ENCODE measurements at places on chromosomes 5 and 9.

DNA sequence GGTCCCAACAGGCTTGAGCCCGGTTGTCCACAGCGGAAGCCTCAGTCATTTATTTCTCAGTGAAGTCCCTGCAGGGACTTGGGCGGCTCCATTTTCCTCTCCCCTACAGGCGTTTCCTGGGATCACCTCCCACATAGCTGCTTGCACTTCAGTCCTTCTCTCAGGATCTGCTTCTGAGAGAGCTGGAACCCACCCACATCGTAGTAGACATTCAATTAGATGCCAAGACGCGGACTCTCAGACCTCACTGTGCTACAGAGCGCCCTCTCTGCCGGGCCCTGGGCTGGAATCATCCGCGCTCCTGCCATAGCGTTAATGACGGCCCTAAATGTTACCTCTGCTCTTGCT lies 54.0 kb upstream of the ROR2 start:
- DNase-seq = no peak

DNA sequence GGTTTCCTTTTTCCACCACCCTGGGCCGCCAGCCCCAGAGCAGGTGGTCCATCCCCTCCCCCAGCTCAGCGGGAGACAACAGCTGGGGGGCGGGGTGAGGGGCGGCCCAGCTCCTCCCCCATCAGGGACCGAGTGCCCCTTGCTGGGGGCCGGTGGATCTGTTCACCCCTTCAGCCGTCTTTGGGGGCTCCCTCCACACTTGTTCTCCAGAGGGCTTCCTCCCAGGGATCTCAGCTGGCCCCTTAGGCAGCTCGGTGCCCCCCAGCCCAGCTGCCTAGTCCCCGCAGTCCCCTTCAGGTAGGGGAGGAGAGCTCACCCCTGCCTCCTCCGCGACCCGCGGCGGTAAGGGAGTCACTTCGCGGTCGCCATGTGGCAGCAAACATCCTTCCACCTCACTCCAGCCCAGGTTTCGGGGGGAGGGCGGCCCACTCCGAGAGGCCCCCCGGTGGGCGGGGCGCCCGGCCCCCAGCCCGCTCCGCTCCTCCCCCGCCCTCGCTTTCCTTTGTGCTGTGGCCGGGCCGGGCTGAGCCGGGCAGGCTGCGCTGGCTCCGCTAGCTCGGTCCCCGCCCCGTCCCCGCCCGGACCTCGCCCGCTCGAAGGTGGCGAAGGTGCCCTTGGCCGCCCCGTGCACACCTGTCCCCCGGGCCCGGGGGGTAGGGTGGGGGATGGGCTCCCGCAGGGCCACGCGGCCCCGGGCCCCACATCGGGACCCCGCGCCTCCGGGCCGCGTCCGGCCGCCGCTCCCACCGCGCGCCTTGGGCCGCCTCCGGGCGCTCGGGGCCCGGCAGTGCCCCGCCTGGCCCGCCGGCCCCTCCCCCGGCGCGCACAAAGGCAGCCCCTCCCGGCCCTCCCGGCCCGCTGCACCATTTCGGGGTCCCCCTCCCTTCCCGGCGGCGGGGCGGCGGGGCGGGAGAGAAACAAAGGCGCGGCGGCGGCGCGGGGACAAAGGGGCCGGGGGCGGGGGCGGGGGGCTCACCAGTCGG lies 683 bp downstream of the DBN1 start:
- peak; percentile 43 for DNase-seq

DNA sequence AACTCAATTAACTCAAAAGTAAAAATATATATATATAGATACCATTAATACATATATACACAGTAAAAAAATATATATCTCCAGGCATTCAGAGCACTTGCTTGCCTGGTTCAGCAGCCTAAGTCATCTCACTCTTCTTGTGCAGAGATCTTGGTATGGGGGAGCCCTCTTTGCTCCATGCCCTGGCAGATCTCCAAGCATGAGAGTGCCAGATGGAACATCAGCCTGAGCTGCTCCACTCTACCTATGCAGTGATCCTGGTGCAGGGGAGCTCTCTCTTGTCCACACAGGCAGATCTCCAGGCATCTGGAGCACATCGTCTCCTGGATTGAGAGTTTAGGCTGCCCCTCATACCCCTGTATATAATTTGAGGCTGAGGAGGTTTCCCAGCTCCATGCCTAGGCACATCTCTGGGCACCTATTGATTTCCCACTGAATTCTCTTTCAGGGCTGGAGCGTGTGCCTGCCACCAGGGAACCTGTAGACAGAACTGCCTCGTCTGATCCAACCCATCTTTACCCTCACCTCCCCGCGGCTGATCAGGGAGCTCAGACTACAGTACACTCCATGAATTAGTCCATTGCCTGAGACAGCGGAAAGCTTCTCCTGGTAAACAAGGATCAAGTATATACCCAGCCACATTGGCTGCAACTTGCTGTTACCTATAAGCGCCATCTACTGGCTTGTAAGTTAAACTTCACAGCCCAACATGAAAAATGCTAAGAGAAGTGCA lies 342.4 kb upstream of the GRIA1 start:
- DNase-seq = no peak

DNA sequence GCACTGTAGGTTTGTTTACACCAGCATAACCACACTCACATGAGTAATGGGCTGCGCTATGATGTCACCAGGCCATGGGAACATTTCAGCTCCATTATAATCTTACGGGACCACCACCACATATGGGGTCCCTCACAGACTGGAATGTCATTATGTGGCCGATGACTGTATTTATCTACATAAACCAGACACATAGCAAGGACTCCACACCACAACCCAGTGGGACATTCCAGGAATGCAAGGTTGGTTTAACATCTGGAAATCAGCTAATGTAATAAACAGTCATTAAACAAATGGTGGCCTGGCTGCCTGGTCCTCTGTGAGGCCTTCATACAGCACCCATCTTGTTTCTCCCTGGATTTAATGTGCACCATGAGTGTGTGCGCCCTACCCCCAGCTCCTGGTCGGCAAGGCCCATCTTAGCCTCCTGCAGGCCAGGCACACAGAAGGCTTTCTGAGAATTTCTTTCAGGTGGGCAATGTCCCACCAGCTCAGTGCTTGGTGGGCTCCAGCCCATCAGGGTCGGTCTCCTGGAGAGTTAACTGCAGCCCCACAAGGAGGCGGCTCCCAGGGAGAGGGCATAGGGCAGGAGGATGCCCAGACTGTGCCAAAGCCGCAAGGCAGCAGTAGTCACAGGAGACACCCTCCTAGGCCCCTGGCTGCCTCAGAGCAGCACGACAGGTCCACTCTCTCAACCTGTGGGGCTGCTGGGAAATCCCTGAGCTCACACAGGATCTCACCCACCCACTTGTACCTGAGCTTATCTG lies 35.9 kb upstream of the SARDH start:
- DNase-seq = no peak

DNA sequence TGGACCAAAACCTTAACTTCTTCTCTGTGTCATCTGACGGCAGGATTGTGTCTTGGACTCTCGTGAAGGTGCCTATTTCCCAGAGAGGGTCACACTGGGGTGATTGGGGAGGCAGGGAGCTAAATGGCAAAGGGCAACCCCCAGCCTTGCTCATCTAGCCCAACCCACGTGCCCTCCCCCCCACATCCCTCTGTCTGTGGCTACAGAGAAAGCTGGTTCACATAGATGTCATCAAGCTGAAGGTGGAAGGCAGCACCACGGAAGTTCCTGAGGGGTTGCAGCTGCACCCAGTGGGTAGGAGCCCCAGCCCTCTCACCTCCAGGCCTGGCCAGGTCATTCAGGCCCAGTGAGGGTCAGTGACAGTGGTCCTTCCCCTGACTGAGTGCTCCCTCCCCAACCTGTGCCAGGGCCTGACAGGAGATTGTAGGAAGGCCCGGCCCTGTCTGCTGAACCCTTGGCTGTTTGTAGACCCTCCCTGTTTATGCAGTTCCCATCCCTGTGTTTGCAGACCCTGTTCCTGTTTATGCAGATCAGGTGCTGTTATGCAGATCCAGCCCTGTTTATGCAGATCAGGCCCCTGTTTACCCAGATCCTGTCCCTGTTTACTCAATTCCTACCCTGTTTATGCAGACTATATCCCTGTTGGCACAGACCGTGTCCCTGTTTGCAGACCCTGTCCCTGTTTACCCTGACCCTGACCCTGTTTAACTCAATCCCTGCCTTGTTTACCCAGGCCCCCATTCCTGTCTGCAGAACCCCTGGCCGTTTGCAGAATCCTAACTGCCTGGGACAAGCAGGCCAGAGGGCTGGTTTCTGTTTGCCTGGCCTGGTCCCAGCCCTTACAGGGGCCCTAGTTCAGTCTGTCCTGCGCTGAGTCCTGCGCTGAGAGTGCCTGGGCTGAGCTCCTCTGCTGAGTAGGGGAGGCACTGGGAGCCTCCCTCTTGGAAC lies 10.4 kb downstream of the ENHO start:
- DNase-seq = no peak

- no peak for DNase-seq
Observed at GRCh38 chr5:38806775-38807258, 39.0 kb upstream of the OSMR start.

GRCh38 chr5:10406651-10407050 lies 35.0 kb upstream of the ROPN1L start:
- no peak for DNase-seq

DNA sequence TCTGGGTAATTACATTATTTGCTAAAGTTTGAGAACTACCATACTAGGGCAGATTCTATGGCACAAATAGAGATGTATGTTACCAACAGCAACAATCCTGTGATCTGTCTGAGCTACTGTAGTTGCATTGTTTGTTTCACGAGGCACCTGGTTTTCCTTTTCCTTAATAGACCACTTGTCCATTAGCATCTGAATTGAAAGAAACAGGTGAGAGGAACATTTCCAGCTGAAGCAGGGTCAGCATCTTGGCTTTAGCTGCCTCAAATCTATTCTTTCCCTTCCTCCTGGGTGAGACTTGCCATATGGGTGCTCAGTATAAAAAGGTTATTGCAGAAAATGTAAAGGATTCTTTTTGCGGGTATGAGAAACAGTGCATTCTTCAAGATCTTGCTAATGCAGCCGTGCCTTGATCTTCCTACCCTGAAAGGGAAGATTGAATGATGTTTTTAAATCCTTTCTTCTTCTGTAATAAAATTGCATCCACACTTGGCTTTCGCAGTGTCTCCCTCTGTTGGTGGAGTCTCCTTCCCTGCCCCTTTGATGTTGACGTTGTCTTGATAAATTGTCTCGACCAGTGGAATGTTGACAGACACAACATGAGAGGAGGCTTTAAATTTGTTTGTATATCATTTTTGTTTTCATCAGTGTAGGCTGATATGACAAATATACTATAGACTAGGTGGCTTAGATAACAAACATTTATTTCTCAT lies 118.0 kb upstream of the BRINP1 start:
- no peak for DNase-seq

- no peak for DNase-seq
Observed at GRCh38 chr5:148855249-148856008, 29.0 kb downstream of the ADRB2 start.

GRCh38 chr5:177133853-177134696 lies 502 bp downstream of the NSD1 start:
- peak; percentile 37 for DNase-seq

DNA sequence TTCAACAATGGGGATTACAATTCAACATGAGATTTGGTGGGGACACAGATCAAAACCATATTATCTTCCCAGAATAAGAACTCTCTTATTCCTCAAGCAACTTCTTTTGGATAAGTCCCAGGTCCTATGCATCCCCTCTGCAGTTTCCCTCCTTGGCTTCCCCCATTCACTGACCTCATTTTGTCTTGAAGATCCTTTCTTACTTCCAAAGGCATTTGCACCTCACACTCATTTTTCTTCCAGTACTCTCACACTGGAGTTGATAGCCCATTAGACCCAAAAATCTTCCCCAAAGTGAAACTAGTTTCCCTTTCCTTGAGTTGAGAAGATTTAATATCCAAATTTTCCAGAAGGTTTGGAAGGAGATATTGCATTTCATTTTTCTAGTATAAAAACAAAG lies 178.0 kb upstream of the DAPK1 start:
- no peak for DNase-seq

DNA sequence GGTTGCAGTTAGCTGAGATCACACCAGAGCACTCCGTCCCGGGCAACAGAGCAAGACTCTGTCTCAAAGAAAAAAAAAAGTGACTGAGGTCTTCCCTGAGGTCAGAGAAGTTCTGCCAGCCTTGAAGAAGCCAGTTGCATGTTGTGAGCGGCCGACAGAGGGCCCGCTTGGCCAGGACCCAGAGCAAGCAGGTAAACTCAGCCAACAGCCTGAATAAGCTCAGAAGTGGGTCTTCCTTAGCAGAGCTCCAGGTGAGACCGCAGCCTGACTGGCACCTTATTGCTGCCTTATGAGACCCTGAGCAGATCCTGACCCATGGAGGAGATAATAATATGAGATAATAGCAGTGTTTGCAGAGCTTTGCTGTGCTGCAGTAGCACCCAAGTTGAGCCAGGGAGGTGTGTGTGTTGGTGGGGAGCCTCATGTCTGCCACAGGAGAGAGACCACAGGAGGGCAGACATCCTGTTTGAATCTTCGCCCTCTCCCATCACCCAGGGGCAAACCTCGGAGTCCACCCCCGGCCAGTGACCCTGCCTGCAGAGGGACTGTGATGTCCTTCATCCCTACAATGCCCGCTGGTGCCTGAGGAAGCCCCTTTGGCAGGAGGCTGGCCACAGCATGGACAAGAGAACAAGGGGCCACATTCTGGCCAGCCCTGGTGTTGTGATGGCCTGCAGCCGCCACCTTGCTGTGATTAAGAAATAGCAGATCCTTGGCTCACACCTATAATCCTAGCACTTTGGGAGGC lies 10.8 kb upstream of the BARX1 start:
- DNase-seq = no peak

GRCh38 chr5:57754616-57755015 lies 272.0 kb upstream of the ACTBL2 start:
- no peak for DNase-seq

GRCh38 chr9:22590336-22591033 lies 143.9 kb downstream of the DMRTA1 start:
- no peak for DNase-seq

DNA sequence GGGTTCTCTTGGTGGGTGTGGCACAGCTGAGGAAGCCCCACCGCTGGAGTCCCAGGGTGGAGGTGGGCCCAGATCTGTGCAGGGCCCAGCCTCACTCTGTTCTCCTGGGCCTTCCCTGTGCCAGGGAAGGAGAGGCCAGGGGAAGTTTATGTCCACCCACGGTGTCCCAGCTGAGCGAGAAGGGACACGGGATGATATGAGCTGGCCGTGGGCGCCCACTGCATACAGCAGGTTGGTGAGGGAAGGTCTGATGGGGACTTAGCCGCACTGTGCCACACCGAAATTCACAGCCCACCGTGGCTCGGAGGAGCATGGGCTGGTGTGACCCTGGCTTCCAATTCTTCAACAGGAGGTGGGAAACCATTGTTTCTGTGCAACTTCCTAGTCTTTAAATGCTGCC lies 33.9 kb downstream of the UNC5A start:
- DNase-seq = no peak

GRCh38 chr9:227860-228259 lies 13.2 kb downstream of the DOCK8 start:
- no peak for DNase-seq

GRCh38 chr5:90739567-90739966 lies 181.0 kb downstream of the ADGRV1 start:
- DNase-seq = no peak

DNA sequence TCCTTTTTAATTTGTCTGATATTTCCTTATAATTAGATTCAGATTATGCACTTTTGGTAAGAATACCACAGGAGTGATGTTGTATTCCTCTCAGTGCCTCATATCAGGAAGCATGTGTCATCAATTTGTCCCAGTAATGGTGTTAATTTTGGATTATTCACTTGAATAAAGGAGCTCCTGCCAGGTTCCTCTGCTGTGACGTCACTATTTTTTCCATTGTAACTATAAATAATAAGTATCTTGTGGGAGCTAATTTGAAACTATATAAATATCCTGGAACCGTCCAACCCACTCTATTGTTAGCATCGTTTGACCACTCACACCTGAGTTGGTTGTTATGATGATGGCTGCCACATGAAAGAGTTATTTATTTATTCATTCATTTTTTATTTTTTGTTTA lies 107.9 kb downstream of the INVS start:
- DNase-seq = no peak

GRCh38 chr5:160108124-160108523 lies 11.1 kb downstream of the PWWP2A start:
- DNase-seq = no peak
